ENCODE measurements at places on chromosomes 3 and 15. TPM values are rescaled to one million over a fixed set of nuclear protein-coding genes. Genes with fewer than 3 reads are reported as not detected.

DNA sequence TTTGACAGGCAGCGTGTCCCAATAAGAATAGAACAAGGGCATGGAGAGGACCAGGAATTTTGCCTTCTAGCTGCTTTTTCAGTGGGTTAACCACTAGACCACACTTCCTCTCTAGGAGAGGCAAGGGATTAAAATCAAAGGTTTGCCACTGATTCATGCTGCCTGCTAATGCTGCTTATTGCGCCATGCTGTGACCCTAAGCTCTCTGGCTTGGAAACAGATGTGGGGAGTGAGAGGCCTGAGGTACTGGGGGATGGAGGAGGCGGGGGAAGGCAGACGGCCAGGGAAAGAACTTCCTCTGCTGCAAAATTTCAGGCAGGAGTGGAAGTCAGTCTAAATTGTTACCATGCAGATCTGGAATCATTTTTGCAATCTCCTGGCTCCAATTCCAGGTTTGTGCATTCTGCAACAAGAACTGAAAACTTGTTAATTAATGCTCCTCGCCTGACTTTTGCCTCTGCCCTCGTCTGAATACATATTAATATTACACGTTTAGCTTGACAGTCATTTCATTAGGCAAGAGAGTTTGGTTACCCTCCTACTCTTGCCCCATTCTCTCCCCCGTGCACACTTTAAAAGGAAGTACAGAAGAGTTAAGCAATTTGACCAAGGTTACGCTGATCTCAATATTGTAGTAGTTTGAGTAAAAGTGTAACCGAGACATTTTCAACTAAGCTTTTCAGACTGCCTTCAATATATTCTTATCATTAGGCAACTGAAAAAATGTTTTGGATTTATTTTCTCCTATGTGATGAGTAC lies 121.7 kb upstream of the SPRED1 start:
- H3K27ac ChIP-seq, result peak overlapping the region; percentile 70

DNA sequence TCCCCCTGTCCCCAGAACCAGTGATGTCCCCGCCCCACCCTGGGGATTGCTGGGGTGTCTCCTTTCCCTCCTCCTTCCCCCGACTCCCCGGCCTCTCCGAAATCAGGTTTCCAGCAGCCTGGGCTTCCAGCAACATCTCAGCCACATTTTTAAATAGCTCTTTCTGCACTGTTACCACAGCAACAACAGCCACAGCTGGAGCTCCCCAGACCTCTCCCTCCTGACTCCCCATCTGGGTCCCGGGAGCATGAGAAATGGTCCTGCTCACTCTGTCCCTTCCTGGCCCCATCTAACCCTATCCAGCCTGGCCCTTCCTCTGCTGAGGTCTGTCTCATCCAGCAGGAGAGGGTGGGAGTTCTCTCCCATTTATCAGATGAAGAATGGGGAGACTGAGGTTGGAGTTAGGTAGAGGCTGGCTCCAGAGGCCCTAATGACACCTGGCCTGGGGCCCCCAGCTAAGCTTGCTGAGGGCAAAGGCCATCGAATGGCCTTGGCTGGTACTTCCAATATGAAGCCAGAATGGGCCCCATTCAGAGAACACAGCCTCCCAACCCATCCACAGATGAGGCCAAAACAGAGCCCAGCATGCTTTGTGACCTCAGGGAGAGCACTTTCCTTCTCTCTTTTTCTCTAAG lies 1.5 kb downstream of the CAMK1 start:
- H3K4me1 ChIP-seq, result peaks cover 25% of the 10 kb centered on the region
- peak overlapping the region; percentile 36 for H3K27ac ChIP-seq
- H3K36me3 ChIP-seq, result peaks cover 20% of the 10 kb centered on the region
- H3K27me3 ChIP-seq, result no peaks in the 10 kb centered on the region
- no peak for DNase-seq

- H3K4me3 ChIP-seq, result no peak overlapping the region
- no peak for DNase-seq
- H3K4me1 ChIP-seq, result peaks cover 10% of the 10 kb centered on the region
- no peaks in the 10 kb centered on the region for H3K27me3 ChIP-seq
Observed at GRCh38 chr3:5022966-5023776, 43.9 kb downstream of the BHLHE40 start.

DNA sequence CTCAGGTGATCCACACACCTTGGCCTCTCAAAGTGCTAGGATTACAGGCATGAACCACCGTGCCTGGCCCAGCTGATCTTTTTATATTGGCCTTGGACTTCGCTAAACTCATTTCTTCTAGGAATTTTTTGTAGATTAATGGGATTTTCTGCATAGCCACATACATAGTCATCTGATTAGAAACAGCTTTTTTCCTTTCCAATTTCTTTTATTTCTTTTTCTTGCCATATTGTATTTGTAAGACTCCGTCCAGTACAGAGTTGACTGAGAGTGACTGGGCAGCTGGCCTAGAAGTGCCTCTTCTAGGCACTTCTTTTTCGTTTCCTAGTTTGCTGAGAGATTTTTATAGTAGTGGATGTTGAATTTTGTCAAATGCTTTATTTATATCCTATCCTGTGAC lies 37.4 kb downstream of the ARIH1 start:
- no peak for DNase-seq
- peaks cover 4% of the 10 kb centered on the region for H3K4me1 ChIP-seq
- H3K27ac ChIP-seq, result no peak overlapping the region
- H3K4me3 ChIP-seq, result no peak overlapping the region

DNA sequence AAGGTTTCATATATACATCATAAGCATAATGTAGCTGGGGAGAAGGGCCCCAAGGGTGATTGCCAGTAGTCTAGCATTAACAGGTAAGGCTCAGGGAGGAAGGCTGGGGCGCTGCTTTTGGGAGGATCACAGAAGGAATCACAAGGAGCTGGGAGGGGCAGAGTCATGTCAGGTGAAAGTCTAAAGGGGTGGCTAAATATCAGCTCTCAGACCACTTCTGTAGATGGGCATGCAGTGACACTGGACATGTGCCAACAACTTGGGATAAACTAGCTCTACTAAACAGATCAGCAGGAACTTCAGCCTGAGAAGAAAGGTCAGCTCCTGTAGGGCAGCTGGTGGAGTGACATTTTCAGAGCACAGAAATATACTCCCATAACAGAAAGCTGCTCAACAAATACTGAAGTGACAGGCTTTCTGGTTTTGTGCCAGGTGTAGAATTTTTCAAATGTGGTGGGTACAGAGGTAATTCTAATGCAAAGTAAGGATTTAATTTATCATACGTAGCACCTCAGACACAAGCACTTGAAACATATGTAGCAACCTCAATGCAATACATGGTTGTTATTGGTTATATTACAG lies 79.4 kb downstream of the PEX5L start:
- no peak overlapping the region for H3K4me3 ChIP-seq
- no peaks in the 10 kb centered on the region for H3K4me1 ChIP-seq
- no peak overlapping the region for H3K27ac ChIP-seq
- no peaks in the 10 kb centered on the region for H3K27me3 ChIP-seq
- no peak for DNase-seq

DNA sequence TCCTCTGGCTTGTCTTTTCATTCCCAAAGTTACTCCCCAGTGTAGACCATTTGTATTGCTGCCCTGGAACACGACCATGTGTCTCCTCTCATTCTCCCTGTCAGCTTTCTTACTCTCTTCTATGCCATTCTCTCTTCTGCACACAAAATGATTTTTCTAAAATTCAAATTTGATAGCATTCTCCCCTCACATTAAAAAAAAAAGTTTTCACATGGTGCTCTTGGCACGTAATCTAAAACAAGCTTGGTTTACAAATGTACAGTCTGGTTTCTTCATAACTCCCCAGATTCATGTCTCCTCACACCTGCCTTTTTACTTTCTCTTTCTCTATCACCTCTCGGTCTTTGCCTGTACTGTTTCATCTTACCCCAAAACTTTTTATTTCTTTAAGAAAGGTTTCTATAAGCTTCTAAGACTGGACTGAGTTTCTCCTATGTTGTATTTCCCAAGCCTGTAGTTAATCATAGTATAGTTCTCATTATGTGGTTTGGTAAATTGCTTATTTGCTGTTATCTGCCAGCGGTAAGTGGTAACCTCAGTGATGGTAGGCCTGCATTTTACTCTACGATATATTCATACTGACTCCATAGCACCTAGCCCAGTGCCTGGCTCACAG lies 31.2 kb downstream of the BCHE start:
- H3K27ac ChIP-seq, result no peak overlapping the region
- no peak for DNase-seq
- H3K36me3 ChIP-seq, result no peaks in the 10 kb centered on the region
- H3K27me3 ChIP-seq, result no peaks in the 10 kb centered on the region
- no peaks in the 10 kb centered on the region for H3K4me1 ChIP-seq

DNA sequence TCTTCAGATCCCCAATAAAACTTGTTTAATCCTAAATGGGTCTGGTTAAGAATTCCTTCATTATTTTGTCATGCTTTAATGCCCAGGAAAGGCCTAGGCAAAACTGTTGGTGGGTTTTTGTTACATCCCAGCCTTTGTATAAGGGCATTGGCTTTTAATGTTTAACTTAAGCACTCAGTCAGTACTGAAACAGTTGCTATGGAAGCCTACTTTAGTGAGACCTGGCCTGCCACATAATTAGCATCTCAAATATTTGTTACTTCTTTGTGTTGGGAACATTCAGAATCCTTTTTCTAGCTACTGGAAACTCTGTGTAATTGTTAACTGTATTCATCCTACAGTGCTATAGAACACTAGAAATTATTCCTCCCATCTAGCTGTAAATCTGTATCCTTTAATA lies 369.6 kb upstream of the ATP10A start:
- H3K4me1 ChIP-seq, result no peaks in the 10 kb centered on the region
- DNase-seq, result no peak
- no peak overlapping the region for H3K4me3 ChIP-seq
- H3K36me3 ChIP-seq, result no peaks in the 10 kb centered on the region

- no peak overlapping the region for H3K27ac ChIP-seq
- H3K4me1 ChIP-seq, result no peaks in the 10 kb centered on the region
- no peak for DNase-seq
- no peaks in the 10 kb centered on the region for H3K36me3 ChIP-seq
- no peaks in the 10 kb centered on the region for H3K27me3 ChIP-seq
Observed at GRCh38 chr3:32026593-32026992, 45.0 kb downstream of the ZNF860 start.

GRCh38 chr3:108387063-108387462 lies 90.7 kb downstream of the HHLA2 start:
- no peak overlapping the region for H3K4me3 ChIP-seq
- H3K36me3 ChIP-seq, result no peaks in the 10 kb centered on the region
- H3K27me3 ChIP-seq, result no peaks in the 10 kb centered on the region
- DNase-seq, result no peak
- H3K4me1 ChIP-seq, result no peaks in the 10 kb centered on the region

GRCh38 chr15:57220205-57220604 lies 156.1 kb upstream of the CGNL1 start:
- peak overlapping the region; percentile 6 for H3K4me3 ChIP-seq
- no peak overlapping the region for H3K27ac ChIP-seq
- peaks cover 31% of the 10 kb centered on the region for H3K4me1 ChIP-seq
- H3K27me3 ChIP-seq, result no peaks in the 10 kb centered on the region
- no peaks in the 10 kb centered on the region for H3K36me3 ChIP-seq
- no peak for DNase-seq

GRCh38 chr3:67578416-67578815 lies 76.0 kb downstream of the SUCLG2 start:
- H3K4me3 ChIP-seq, result no peak overlapping the region
- DNase-seq, result no peak
- H3K4me1 ChIP-seq, result no peaks in the 10 kb centered on the region
- no peaks in the 10 kb centered on the region for H3K36me3 ChIP-seq

- H3K4me3 ChIP-seq, result no peak overlapping the region
- no peaks in the 10 kb centered on the region for H3K27me3 ChIP-seq
- no peak for DNase-seq
- no peak overlapping the region for H3K27ac ChIP-seq
Observed at GRCh38 chr3:132290833-132291232, 26.4 kb upstream of the ACP3 start.

DNA sequence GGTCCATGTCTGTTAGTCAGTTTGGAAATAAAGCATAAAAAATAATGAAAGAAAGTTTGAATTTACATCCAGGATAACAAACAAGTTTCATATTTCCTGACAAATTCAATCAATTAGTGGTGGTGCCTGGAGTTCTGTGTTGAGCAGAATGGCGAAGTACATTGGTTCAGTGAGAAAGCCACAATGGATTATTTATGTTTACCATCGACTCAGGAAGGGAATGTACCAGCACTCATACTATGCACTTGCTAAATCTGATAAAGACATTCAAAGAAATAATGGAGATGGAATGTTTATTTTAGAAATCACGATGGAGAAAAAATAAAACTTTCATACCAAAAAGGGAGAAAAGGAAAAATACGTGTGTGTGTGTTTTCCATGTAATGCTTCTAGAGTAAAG lies 45.3 kb upstream of the MME start:
- no peak for DNase-seq
- peaks cover 8% of the 10 kb centered on the region for H3K4me1 ChIP-seq
- H3K36me3 ChIP-seq, result no peaks in the 10 kb centered on the region

GRCh38 chr15:39494462-39494861 lies 86.4 kb upstream of the THBS1 start:
- H3K4me3 ChIP-seq, result no peak overlapping the region
- no peaks in the 10 kb centered on the region for H3K4me1 ChIP-seq
- H3K36me3 ChIP-seq, result no peaks in the 10 kb centered on the region
- H3K27ac ChIP-seq, result no peak overlapping the region

- no peaks in the 10 kb centered on the region for H3K4me1 ChIP-seq
- DNase-seq, result no peak
- no peak overlapping the region for H3K4me3 ChIP-seq
- peaks cover 36% of the 10 kb centered on the region for H3K36me3 ChIP-seq
Observed at GRCh38 chr3:158685159-158685558, 12.7 kb upstream of the LXN start.

- no peaks in the 10 kb centered on the region for H3K36me3 ChIP-seq
- H3K4me1 ChIP-seq, result no peaks in the 10 kb centered on the region
- H3K27ac ChIP-seq, result no peak overlapping the region
- H3K4me3 ChIP-seq, result no peak overlapping the region
Observed at GRCh38 chr15:80275961-80276360, 23.9 kb upstream of the CTXND1 start.

TMIE gene
- 1.7 TPM for total RNA-seq

ZFAND6 gene
- 79.5 TPM for total RNA-seq

ATP8B4 gene
- 9.4 TPM for total RNA-seq

FAM107A gene
- total RNA-seq, result 91.5 TPM

ZNF860 gene
- 1.6 TPM for total RNA-seq

HDC gene
- 4.1 TPM for total RNA-seq

FBXL2 gene
- 7.6 TPM for total RNA-seq

IL5RA gene
- total RNA-seq, result 0.69 TPM

GOLGA6L7 gene
- not detected for total RNA-seq

RETNLB gene
- total RNA-seq, result not detected

Measured in upper lobe of right lung (tissue), 1 donor.